ENCODE measurements at places on chromosomes 3 and 15. TPM values are rescaled to one million over a fixed set of nuclear protein-coding genes. Genes with fewer than 3 reads are reported as not detected.
A peak's percentile ranks its signal among the peaks of the same experiment; 100 is the strongest.

DNA sequence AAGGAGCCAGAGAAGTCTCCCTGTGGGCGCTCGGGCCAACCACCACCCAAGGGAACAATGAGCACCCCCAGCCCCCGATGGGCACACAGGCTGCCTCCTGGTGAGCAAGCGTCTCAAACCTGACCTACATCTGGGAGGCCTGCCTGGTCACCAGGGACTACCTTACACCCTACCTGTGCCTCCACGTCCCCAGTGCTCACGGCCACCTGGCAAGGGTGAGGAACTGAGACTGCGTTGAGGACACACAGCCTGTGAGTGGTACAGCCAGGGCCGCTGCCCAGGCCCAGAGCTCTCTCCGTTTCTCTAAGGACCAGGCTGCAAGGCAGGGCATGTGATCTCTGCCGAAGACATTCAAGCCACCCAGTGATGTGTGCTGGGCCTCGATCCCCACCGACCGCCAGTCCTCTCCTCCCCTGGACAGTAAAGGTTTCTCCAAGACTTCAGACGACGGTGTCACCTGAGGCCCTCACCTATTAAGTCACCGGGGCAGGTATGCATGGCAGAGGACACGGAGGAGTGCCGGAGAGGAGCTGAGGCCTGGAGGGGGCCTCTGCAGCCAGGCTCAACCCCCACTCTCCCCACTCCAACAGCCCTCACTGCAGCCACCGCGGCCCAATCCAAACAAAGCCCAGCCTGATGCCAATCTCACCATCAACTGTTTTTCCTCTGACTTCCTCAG is 2.8 kb downstream of the GOLGA8A start:
- DNase-seq, result no peak

GRCh38 chr3:196057760-196058331 is 24.0 kb downstream of the TFRC start:
- DNase-seq, result peak; percentile 43

DNA sequence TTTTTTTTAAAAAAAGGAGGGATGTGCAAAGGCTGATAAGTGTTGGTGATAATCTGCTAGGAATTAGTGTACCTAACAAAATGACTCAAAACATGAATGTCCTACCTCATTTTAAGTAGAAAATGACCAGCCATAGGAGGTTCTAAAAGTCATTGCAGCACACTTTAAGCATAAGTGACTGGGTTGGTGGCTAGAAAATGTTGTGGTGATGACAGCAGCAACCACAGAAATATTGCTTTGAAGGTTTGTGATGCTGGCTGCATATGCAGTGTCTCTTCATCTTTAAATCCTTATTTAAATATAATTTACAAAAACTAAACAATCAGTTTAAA is 55.2 kb downstream of the CMSS1 start:
- DNase-seq, result no peak

DNA sequence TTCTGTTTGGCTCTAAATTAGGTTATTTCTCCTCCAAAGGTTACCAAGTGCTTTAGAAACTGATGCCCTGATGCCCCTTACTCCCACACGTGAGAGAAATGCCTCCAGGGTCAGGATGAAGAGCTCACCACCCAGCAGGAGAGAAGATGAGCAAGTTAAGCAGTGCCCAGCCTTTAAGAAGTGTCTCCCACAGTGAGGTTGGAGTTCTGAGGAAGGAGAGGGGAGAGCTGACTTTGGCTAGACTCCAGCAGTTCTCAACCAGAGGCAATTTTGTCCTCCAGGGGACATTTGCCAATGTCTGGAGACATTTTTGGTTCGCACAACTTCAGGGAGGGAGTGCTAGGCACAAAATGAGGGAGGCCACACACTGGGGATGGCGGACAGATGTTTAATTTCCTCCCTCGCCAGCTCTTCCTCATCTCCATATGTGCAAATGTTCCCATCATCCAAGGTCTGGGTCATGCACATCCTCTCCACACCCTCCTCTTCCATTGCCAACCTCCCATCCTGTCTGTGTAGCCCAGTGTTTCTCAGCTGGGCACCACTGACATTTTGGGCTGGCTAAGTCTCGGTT is 50.6 kb upstream of the SLC7A14 start:
- DNase-seq, result no peak

- no peak for DNase-seq
These were observed 47.4 kb downstream of the MRPL46 start for GRCh38 chr15:88419830-88420229.

DNA sequence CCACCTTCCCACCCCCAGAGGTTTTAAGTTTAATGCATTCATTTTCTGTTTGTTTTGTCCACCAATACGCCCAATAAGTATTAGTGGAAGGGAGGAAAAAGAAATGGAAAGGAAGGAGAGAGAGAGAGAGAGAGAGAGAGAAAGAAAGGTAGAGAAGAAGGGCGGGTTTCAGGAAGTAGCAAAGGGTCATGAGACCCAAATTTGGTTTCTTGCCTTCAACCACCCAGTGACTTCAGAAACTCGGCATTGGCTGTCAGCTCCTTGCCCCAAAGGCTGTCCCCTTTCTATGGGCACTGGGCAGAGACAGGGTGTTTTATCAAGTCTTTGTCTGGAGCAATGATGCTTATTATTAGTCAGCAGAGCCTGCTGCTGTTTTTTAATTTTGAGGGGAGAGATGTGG is 13.5 kb upstream of the NR1D2 start:
- DNase-seq, result no peak

The CCNB2 gene
- total RNA-seq, result 103 TPM

The CPLX3 gene
- total RNA-seq, result not detected

The STAC gene
- total RNA-seq, result 5.2 TPM

The SLC9A9 gene
- total RNA-seq, result 4.1 TPM

The CMTM8 gene
- total RNA-seq, result 1.7 TPM
